ENCODE measurements at places on chromosomes 7 and 10.
A peak's percentile ranks its signal among the peaks of the same experiment; 100 is the strongest.

DNA sequence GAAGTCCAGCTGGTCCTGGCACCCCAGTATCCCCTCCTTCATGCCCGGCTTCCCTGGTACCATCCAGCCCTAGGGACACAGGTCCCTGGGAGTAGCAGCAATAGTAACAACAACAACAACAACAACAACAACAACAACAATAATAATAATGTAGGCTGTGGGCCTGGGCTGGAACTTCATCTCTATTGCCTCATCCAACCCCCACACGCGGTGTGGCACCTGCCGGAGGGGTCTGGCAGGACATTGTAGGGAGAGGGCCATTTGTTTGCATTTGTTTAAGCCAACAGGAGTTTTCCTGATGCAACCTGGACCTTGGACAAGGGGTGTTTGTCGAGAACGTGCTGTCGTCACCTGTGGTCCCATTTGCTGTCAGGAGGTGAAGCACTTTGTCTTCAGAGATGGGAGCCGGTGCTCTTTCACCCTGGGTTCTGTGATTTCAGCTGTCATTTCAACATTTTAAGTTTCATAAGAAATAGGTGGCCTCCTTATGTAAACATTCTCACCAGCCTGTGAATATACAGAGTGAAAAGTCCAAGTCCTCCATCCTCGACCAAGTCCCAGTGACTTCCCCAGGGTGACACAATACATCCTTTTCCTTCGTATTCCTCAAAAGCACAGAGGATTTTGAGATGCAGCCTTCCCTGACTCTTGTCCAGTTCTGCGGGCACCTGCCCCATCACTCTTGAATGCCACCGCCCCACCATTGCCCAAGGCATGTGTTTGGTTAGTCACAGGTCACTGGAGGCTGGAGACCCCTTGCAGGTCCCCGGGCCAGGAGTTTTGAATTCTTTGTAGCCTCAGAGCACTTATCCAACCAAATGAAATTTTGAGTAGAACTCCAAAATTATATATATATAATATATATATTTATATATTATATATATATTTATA is 9.2 kb downstream of the LHPP start:
- DNase-seq, result no peak

GRCh38 chr7:96636979-96637378 is 72.7 kb downstream of the SEM1 start:
- DNase-seq, result no peak

GRCh38 chr10:75751232-75751631 is 319.8 kb downstream of the LRMDA start:
- DNase-seq, result no peak

- DNase-seq, result no peak
These were observed 11.7 kb upstream of the LFNG start for GRCh38 chr7:2507917-2508306.

DNA sequence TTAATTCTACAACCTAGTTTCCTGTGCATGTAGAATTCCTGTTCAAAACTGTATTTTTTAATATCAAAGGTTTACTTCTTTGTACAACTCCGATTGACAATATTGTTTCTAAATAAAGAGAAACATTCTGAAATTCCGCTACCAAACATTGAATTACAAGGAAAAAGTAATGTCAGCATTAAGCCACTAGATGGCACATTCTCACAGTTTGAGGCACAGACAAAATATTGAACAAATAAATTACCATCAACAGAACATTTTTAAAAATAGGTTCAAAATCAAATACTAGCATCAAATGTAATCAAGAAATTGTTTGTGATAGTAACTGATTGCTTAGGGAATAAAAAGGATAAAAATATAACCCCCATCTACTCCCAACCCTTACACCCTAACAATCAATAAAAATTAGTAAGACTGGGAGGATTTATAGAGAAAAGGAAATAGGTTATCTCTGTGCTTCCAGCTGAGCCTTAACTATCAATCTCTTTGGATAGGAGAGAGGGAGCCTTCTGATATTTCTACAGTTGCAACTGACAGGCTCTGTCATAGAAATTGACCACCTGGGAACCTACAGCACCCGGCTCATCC is 86.6 kb upstream of the C7orf33 start:
- peak; percentile 52 for DNase-seq

DNA sequence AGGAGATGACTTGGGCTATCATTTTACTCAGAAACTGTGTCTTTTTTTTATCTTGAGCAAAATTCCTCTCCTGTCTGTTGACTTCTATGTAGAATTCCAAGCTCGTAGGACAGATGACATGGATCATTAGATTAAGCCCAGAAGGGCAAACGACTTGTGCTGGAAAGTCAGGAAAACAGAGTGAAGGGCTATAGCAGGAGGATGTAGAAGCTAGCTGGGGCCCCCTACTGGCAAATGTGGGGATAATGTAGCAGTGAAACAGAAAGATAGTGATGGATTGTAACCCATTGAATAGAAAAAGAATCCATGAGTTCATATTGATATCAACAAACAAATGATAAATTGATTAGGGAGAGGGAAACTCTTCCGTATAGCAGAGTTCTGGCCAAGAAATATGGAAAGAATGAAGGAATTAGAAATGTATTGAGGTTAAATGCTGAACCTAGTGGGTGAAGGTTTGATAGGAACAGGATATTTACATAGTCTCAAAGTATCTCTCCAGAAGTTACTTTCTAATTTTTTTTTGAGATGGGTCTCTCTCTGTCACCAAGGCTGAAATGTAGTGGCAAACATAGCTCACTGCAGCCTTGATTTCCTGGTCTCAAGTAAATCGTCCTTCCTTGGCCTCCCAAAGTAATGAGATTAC is 103.6 kb downstream of the LYZL1 start:
- peak; percentile 78 for DNase-seq
